Bronchial epithelial cell (primary cell): ENCODE measurements at places on chromosomes 1 and 21.

DNA sequence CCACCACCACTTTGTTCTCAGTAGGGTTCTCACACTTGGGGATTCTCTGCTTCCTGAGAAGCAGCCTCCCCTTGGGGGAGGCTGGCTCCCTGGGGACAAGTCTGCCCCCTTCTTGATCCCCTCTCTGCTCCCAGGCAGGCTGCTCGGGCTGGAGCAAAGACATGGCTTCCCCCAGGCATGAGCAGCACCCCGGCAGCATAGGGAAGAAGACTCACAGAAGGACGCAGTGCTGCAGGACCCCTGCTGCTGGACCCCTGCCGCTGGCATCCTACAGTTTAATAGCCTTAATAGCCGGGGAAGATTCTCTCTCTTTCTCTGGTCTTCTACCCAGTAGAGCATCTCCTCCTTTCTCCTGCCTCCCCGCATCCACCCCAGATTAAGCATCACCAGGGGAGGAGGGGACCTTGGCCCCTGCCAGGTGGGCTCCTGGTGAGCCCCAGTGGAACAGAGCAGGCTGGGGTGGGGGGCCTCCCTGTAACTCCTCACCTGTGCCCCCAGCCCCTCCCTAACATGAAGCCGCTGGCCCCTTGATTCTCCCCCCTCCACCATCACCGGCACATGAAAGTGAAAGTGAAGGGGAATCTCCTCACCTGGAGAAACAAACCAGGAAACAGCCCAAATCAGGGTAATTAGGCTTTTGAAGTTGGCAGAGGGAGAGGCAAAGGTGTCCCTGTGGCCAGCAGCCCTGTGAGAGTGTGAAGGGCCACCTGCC lies 2.5 kb downstream of the WNT3A start:
- DNase-seq, result no peak

DNA sequence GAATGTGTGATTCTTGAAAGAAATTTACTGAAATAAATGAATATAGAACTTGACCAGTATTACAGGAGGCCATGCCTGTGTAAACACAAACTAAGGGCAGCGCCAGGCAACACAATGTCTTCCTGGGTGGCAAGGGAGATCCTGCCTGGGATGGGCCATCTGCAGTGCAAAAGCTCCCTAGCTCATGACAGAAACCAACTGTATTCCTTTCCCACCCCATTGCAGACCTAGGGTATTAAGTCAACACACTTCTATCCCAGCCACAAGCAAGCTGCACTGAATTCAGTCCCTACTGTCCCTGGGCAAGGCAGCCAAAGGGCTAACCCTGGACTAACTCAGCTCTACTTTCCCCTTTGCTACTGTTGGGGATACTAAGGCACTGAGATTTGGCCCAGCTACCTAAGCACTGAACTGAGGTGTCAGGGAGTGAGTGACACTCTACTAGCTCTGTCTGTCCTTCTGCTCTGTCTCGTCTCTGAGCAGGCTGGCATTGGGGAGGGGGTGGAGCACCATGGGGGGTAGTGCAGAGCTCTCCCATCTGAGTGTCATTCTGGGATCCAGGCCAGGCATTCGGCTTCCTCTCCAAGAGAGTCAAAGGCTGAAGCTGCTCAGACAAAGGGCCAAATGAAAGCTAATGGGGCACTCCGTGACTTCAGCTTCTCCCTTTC lies 2.5 kb downstream of the INKA2 start:
- no peak for DNase-seq

- DNase-seq, result no peak
Measured at GRCh38 chr1:239543873-239544272, 157.5 kb downstream of the CHRM3 start.

DNA sequence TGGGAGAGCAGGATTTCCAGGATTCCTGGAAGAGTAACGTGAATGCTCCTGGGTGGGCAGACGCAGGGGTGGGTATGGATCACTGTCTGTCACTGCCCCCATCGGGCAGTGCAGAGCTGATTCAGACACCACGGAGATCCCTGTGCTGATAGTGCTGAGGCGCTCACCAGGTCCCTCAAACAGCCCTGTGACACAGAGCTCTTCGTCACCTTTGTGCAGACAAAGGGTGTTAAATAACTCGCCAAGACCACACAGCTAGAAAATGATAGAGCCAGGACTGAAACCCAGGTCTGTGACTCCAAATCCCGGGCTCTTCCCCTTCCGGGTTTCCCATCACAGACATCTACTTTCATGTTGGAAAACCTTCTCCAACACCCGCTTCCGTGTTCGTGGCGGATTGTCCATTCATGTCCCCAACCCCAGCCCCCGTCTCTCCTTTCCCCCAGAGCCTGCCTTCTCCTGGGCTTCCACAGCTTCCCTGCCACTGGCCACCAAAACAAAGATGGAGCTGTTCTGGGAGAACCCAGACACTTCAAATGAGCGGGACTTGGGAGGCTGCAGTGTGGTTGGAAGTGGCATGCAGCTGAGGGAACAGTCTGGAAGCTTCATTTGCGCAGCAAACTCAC lies 2.6 kb downstream of the EFHD2 start:
- DNase-seq, result no peak

GRCh38 chr1:226518375-226518774 lies 30.2 kb upstream of the STUM start:
- DNase-seq, result no peak

GRCh38 chr1:247291833-247292561 lies 36.1 kb downstream of the VN1R5 start:
- no peak for DNase-seq

DNA sequence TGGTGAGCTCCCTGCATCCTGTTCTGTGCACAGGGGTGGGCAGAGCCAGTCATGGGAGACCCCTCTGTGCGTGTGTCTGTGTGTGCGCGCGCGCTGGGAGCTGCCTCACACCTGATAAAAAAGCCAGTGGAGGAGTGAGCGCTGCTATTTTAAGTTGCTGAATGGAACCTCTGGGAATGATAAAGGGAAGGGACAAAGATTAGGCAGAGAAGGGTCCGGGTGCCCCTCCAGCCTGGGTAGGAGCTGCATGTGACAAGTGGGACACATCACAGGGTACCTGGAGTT lies 847 bp downstream of the ADORA1 start:
- no peak for DNase-seq

DNA sequence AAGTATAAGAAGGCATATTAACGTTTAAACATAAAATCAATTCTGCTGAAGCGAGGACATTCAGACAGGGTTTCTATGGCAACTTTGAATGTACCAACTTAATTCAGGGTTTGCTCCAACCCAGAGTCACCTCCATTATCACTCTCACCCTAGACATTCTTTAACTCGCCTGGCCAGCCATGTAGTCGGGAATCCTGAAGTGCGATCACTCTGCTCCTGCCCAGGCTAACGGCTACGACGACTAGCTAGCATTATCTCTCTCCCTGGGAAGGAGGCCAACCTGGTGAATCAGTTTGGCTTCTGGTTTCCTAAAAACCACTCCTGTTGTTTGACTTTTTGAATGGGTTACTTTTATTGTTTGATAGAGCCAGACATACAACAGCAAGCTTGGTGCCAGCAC lies 38.9 kb upstream of the ZBTB18 start:
- peak; percentile 41 for DNase-seq

DNA sequence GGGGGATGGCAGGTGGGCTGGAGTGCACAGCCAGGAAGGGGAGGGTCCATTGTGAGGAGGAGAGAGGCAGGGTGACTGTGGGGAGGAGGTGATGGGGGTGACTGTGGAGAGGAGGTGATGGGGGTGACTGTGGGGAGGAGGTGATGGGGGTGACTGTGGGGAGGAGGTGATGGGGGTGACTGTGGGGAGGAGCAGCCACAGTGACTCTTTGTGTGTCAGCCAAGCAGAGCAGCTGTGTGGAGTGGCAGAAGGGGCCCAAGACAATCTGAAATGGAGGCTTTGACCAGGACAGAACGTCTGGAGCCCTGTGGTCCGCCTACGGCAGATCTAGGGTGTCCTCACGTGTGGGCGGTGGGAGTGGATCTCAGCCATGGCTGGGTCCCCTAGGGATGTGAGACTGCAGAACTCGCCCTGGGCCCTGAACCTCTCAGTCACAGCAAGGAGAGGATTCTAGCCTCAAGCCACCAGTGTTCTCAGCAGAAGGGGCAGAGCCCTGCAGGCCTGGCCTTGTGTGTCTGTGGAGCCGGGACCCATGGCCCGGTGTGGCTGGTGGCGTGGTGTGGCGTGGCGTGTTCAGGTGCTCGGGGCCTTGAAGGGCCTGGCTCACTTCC lies 81.5 kb downstream of the OBSCN start:
- DNase-seq, result no peak

DNA sequence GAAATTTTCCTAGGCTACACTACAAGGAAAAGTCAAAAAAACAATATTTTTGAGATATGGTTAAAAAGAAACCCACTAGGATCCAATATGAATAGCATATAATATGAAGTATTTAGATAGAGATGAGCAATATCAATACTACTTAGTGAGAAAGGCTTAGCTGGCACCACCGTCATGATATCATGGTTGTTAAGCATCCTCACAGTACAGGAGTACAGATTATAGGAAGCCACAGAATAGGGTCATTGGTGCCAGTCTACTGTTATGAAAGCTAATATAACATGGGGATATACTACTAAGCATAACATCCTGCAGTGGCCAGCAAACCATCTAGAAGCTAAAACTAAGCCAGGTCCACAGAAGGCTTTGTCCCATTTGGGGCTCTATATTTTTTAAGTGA lies 28.4 kb upstream of the NRIP1 start:
- no peak for DNase-seq
